G401 (cell line): ENCODE measurements at places on chromosomes 2 and 18. TPM values are rescaled to one million over a fixed set of nuclear protein-coding genes. Genes with fewer than 3 reads are reported as not detected.

CRYGD gene
- not detected in 2 replicates for total RNA-seq

ITGB6 gene
- not detected in 2 replicates for total RNA-seq

POTEI gene
- under 0.01 TPM in 1 of 2 replicates, not detected in the other for total RNA-seq

RGPD4 gene
- 0.03 TPM in 1 of 2 replicates, not detected in the other for total RNA-seq

DNA sequence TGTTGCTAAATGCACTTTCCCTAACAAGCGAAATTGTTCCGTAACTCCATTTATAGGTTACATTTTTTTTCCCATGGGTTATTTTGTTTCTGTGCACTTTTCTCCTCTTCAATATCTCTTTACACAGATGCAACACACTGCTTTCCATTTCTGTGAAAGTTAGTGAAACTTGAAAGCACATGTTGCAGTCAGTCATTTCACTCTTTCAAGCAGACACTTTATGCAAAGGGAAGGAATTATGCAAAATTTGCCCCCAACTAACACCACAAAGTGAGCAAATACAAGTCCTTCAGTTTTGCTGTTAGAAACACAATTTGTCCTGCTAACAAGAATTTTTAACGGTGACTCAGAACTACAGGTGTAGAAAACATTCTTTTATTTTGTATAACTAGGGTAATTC lies 124.8 kb downstream of the PTH2R start:
- DNase-seq, result no peak

- DNase-seq, result no peak
These were observed 178.0 kb downstream of the MCFD2 start for GRCh38 chr2:46737577-46737976.

GRCh38 chr2:88171966-88172365 lies 1.8 kb downstream of the THNSL2 start:
- DNase-seq, result no peak

GRCh38 chr2:17911491-17912260 lies 33.2 kb downstream of the KCNS3 start:
- DNase-seq, result no peak

ANKRD53 gene
- 0.54 TPM in 1 of 2 replicates, not detected in the other for total RNA-seq

CYP27A1 gene
- total RNA-seq, result not detected in 2 replicates

RAB17 gene
- total RNA-seq, result not detected in 2 replicates

GRCh38 chr2:3982160-3982559 lies 278.8 kb downstream of the DCDC2C start:
- no peak for DNase-seq
